ENCODE measurements at places on chromosomes 3 and 15.

DNA sequence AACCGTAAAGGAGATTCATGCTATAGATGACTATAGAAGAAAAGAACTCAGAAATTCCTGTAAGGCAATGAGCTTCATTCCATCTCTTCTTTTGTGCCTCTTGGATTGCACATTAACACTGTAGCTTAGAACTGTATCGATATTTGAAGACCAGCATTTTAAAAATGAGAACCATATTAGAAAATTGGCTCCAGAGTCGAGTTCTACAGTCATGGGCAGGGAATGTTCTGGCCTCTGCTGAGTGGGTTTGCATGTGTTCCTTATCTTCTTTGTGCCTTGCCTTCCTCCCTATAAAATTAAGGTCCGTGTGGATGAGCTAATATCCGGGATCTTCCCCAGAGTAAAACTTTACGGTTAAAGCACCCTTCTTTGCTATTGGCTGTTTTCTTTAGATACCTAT is 77.4 kb upstream of the PLCL2 start:
- DNase-seq, result no peak

- no peak for DNase-seq
Observed at GRCh38 chr3:144235489-144235888, 263.9 kb downstream of the DIPK2A start.

GRCh38 chr15:32829436-32829835 is 111.6 kb downstream of the GREM1 start:
- no peak for DNase-seq

- DNase-seq, result no peak
Observed at GRCh38 chr15:84638103-84638502, 16.0 kb downstream of the WDR73 start.

GRCh38 chr15:49464522-49464921 is 41.5 kb downstream of the FGF7 start:
- DNase-seq, result no peak

GRCh38 chr15:40702077-40702476 is 7.1 kb downstream of the RAD51 start:
- DNase-seq, result peak; percentile 0

DNA sequence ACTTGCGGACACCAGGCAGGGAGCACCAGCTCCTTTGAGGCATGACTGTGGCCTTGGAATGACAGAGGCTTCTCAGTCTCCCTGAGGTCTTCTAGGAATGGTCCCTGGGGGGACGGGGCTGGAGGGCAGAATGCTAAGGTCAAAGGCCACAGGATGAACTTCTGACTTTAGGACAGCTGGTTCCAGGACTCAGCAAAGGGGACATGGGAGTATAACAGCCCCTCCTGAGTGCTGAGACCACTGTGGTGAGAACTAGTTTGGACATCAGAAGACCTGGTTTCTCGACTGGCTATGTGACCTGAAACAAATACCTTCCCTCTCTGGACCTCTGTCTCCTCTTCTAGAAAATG is 17.8 kb downstream of the ITGA11 start:
- no peak for DNase-seq

- peak; percentile 23 for DNase-seq
Observed at GRCh38 chr3:139353920-139354556, 10.2 kb downstream of the MRPS22 start.

DNA sequence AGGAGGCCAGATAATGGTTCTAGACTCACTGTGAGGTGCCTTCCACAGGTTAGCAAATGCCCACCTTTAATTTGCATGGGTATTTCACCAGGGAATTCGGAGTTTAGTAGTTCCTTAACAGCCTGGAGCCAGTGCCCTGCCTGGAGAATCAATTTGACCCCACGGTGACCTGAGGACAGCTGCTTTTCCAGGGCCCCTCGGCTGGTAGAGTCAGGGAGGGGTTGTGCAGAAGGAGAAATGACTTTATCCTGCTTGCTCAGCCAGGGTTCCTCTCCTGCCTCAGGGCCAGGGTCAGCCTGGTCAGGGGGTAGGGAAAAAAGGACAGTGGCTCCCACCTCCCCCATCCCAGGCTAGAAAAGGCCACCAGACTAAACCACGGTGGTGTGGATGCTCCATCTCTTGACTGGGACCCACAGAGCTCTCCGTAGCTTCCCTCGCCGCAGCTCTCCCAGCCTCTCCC is 12.0 kb downstream of the DLL4 start:
- no peak for DNase-seq

DNA sequence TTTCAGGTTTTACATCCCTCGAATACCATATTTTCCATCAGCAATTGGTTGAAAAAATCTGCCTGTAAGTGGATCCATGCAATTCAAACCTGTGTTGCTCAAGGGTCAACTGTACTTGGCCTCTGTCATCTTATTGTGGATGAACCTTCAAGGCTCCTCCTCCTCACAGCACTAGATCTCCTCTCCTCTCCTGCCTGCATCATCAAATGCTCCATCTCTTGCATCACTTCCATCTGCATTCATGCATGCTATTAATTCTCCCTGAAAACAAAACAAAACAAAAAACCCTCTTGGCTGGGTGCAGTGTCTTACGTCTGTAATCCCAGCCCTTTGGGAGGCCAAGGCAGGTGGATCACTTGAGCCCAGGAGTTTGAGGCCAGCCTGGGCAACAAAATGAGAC is 10.1 kb downstream of the BCL2L10 start:
- no peak for DNase-seq

GRCh38 chr3:24598695-24599470 is 104.2 kb upstream of the THRB start:
- DNase-seq, result no peak

DNA sequence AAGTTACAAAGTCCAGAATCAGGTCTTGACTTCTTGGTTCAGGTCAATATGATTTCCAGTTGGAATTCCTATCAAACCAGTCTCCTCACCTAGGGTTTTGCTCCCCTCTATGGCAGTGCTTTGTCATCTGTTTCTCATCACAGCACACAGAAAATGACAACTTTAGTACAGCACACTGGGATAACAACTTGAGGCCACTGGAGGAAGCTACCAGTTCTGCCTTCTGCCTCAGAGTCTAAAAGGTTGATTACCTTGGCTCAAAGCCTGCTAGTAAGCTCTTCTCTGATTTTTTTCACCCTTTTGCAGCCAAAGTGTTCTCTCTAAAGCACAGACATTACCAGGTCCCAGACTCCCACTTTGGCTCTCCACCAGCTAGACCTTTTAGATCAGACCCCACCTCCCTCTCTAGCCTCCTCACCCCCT is 24.8 kb upstream of the TRIM59 start:
- DNase-seq, result no peak

GRCh38 chr15:39115379-39116057 is 465.4 kb upstream of the THBS1 start:
- no peak for DNase-seq

- DNase-seq, result peak; percentile 26
Observed at GRCh38 chr3:10224794-10225665, 23.2 kb upstream of the TATDN2 start.

DNA sequence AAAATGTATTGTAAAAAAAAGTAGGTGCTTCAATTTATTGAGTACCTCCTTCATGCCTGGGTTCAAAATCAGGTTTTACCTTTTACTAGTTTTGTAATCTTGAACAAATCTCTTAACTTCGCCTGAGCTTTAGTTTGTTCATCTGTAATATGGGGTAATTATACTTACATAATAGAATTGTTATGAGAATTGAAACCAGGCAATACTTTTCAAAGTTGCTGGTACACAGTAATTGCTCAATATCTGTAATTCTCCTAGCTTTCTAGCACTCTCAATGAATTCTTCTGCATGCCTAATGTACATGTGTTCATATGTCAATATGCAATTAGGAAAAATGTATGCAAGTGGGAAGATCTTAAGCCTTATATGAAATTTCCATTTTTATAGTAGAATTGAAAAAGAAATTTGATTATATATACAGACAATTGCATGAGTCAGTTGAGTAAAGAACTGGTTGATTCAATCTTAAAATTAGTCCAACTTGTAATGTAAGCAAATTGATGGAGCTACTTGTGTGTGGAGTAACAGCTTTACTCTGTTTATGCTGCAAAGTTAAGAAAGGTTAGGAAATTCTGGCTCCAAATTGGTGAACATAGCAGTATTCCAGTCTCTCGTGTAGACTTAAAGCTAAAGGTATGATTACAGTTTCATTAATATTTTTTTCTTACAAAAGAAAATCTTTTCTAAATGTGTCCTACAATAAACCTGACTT is 4.1 kb downstream of the TNFSF10 start:
- DNase-seq, result no peak

All from NCI-H1694 treated with DMSO at 0.1 percent for 48 hours (cell line).